ENCODE measurements at places on chromosomes 13 and 19.

GRCh38 chr13:28534801-28535200, 39.9 kb upstream of the FLT1 start:
- DNase-seq, result no peak

GRCh38 chr13:43994999-43995859, 115.5 kb downstream of the LACC1 start:
- no peak for DNase-seq

GRCh38 chr13:61463024-61463423, 47.4 kb upstream of the PCDH20 start:
- no peak for DNase-seq

DNA sequence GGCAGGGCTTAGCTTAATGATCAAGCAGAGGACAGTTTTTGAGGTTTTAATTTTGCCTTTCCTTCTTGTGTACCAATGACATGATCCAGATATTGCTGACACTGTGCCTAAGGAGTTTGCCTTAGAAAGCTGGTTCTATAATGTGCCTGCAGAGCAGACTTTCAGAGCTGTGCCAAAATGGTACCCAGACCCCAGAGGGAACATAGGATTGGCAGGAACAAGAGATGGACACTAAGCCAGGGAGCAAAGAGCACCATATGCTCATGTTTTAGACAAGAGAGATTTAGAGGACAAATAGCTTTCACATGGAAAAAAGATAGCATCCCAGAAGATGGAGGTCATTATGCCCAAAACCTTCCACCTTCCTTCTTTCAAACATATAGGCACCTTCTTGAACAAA, 1241.5 kb upstream of the SPRY2 start:
- DNase-seq, result no peak

DNA sequence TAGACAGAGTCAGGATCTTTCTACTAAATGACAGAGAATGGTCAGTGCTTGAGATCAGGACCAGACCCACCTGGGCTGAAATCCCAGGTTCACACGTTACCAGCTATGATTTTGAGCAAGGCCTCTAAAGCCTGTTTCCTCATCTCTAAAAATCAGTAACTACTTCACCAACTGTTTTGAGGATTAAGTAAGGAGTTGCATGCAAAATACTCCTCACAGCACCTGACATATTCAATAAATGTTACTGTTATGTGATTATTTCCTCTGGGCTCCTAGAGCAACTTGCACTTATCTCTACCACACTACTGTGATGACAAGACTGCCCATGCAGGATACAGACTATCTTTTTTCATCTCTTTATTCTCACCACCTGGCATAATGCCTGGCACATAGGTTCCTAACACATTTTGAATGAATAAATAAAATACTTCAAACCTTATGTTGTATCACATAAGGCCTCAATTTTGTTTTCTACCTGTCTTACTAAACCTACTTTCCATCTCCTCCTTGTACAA, 1.8 kb downstream of the KATNAL1 start:
- DNase-seq, result no peak

GRCh38 chr13:31372454-31372853, 172.7 kb downstream of the B3GLCT start:
- DNase-seq, result no peak

DNA sequence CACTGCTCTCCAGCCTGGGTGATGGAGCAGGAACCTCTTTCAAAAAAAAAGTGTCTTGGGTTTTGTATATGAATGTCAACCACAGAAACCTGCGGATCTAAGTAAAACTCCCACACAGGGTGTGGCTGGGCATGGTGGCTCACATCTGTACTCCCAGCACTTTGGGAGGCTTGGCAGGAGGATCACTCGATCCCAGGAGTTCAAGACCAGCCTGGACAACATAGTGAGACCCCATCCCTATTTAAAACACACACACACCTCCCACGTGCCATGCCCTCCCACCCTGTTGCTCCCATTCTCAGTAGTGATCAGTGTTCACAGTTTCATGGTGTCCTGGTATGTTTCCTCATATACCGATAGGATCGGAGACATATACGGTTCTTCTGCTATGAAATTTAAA, 9.2 kb downstream of the TMED1 start:
- no peak for DNase-seq

DNA sequence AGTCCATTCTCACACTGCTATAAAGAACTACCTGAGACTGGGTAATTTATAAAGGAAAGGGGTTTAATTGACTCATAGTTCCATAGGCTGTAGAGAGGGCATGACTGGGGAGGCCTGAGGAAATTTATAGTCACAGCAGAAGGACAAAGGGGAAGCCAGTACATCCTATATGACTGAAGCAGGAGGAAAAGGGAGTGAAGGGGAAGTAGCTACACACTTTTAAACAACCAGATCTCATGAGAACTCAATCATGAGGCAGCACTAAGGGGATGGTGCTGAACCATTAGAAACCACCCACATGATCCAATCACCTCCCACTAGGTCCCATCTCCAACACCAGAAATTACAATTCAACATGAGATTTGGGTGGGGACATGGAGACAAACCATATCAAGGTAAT, 209.1 kb downstream of the DIAPH3 start:
- DNase-seq, result no peak

- DNase-seq, result no peak
Measured at GRCh38 chr19:13381827-13382632, 124.2 kb downstream of the CACNA1A start.

DNA sequence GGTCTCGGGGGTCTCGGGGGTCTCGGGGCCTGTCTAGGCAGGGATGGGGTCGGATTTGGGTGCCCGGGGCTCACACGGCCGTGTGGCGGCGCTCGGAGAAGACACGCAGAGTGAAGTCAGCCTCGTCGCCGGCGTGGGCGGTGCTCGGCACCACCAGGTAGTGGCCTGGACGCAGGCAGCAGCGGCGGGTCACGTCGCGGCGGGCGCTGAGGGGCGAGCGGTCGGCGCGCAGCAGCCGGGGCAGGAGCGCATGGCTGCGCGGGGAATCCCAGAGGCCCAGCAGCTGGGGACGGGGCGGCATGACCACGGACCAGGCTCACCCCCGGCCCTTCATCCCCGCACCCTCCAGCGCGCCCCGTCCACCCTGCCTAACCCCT, 8.2 kb downstream of the CAPN12 start:
- peak; percentile 35 for DNase-seq

GRCh38 chr19:8366961-8367326, 3.0 kb downstream of the ANGPTL4 start:
- DNase-seq, result no peak

DNA sequence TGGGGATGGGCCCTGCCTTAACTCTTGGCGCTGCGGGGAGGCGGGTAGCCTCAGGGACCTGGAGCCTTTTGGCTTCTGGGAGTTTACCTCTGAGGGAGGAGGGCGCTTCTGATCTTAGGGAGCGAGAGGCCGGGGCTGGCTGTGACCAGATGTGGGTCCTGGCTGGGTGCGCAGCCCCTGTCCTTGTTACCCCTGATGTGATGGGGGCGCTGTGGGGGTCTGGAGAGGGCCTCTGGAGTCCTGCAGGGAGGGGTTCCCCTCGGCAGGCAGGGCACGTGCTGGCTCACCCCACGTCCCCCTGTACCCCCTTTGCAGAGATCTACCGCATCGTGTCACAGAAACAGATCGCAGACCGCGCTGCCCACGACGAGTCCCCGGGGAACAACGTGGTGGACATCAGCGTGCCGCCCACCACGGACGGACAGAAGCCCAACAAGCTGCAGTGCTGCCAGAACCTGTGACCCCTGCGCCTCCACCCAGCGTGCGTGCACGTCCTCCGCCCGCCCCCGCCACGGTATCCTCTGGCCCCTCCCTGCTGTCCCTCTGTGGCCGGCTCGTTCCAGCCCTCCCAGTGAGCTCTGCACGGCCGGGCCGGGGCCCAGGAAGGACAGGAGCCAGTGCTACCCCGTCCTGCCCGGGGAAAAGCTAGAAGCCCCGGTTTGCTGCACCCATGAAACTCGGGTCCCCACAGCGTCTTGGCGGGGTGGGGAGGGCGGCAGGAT, 9.8 kb upstream of the MARCHF2 start:
- no peak for DNase-seq

- no peak for DNase-seq
Measured at GRCh38 chr19:48992581-48993174, 431 bp downstream of the GYS1 start.

GRCh38 chr19:46115396-46116106, 8.9 kb downstream of the IGFL3 start:
- DNase-seq, result no peak

DNA sequence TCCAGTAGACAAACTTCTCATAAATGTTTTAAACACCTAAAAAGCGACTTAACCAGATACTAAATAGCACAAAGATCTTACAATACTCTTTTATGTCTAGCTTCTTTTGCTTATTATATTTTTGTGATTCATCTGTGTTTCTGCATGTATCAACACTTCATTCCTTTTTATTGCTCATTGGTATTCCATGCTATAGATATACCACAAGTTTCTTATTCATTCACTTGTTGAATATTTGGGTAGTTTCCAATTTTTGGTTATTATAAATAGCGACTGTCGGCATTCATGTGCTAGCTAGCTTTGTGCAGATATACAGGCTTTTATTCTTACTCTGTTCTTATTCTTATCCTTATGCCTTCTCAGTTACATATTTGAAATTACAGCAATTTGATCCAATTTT, 50.0 kb upstream of the RGCC start:
- DNase-seq, result no peak

- peak; percentile 21 for DNase-seq
Measured at GRCh38 chr13:44575741-44576350, at the start of gene TSC22D1. TSS of gene TSC22D1 (minus strand) at chr13:44576330. CDS start at chr13:44576074, 256 bp downstream.

GRCh38 chr13:40149611-40150274, 494.3 kb downstream of the COG6 start:
- DNase-seq, result no peak

DNA sequence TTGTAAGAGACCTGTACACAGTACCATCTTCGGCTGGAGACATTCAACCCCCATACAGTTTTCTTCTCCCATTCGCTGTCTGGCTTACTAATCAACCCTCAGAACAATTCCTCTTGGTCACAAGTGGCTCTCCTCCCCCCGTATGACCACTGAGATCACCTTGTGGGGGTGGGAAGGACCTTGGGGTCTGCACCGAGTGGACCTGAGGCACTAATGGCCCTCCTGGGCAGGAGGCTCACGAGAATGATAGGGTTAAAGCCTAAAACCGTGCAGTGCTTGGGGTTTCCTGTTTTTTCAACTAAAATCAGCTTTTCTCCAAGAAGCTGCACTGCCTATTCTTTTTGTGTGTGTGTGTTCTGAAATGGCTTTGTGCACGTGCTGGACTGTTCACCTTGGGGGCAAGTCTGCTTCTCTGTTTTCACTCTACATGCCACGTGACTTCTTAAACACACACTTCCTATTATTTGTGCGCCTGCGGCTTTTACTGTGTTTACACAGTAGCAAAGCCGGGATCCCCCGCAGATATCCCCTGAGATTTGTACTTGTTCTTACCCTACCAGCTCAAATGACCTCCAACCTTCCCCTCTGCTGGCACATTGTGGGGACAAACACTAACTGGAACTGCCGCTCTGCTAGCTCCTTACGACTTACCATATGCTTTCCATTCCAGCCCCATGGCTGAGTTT, 12.3 kb downstream of the RBM26 start:
- DNase-seq, result peak; percentile 48

- no peak for DNase-seq
Measured at GRCh38 chr13:110802260-110802659, 88.8 kb downstream of the ING1 start.

All from NCI-H2171 (cell line).